Activated CD8-positive, alpha-beta T cell treated with anti-CD3 and anti-CD28 coated beads, Interleukin-2, amount 10 ng/mL, durations not matched to agents 7 days and 5 days (primary cell): ENCODE measurements at places on chromosomes 16 and 17. TPM values are rescaled to one million over a fixed set of nuclear protein-coding genes. Genes with fewer than 3 reads are reported as not detected.

GRCh38 chr17:11909348-11909747, 87.9 kb downstream of the ZNF18 start:
- DNase-seq = no peak

GRCh38 chr16:23786964-23787561, 32.2 kb downstream of the CHP2 start:
- DNase-seq = no peak

- no peak for DNase-seq
These were observed 44.6 kb downstream of the SPOP start for GRCh38 chr17:49633250-49633649.

- DNase-seq = peak; percentile 53
These were observed 453 bp downstream of the MMP25 start for GRCh38 chr16:3046641-3047386.

TGFB1I1 gene
- 0.83 TPM for total RNA-seq
